Renal pelvis (tissue), 12 donors: ENCODE measurements at places on chromosomes 7 and 10. TPM values are rescaled to one million over a fixed set of nuclear protein-coding genes. Genes with fewer than 3 reads are reported as not detected.

The H2BK1 gene
- polyA plus RNA-seq = not detected

The WDR86 gene
- polyA plus RNA-seq = 34.9 TPM

The OR9A2 gene
- not detected for polyA plus RNA-seq

The LAMB1 gene
- 711 TPM for polyA plus RNA-seq

The SEC31B gene
- 30.7 TPM for polyA plus RNA-seq

The TTYH3 gene
- 152 TPM for polyA plus RNA-seq

The ARHGEF35 gene
- polyA plus RNA-seq = 19.5 TPM

The CRYGN gene
- polyA plus RNA-seq = 2.5 TPM

The NUPR2 gene
- polyA plus RNA-seq = 2.7 TPM

The MET gene
- 48.6 TPM for polyA plus RNA-seq
